ENCODE measurements at places on chromosomes 4 and X. TPM values are rescaled to one million over a fixed set of nuclear protein-coding genes. Genes with fewer than 3 reads are reported as not detected.

- no peak for DNase-seq
These were observed 581 bp upstream of the FAM114A1 start for GRCh38 chr4:38866973-38867477.

DNA sequence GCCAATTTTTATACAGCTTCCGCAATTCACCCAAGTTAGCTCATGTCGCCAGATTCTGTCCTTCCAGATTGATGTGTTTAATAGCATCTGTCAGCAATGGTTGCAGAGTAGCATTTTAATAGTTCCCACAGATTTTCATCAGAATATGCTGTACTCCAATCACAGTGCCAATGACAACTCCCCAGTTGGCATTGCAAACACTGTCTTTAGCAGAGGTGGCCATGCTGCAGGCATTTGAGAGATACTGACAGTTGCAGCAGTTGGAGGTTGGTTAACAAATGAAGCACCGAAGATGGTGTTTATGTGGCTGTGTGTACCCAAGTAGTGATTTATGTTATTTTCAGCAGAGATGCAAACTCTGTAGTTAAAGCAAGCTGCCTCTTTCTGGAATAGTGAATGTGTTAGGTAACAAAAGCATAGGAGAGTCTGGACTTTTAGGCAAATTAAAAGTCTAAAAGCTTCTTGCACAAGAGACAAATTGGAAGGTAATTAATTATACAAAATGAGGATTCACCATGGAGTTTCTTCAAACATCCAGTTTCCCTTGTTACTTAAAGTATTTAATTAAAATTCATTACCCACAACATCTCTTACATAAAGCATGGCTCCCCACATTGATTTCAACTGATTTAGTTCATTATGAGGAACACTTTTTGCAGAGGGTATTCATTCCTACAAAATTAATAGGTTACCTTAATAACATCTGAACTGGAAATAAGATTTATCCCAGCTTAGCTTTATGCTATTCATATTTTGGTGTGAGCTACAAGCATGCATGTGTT lies 65.2 kb downstream of the PARM1 start:
- DNase-seq: no peak

GRCh38 chr4:17932041-17932440 lies 89.5 kb downstream of the LCORL start:
- DNase-seq: no peak

- no peak for DNase-seq
These were observed 123.2 kb downstream of the PABPC4L start for GRCh38 chr4:134078230-134078914.

- peak; percentile 68 for DNase-seq
These were observed 1.4 kb upstream of the CORIN start for GRCh38 chr4:47839259-47839658.

- no peak for DNase-seq
These were observed 7.7 kb downstream of the RNF212 start for GRCh38 chr4:1105662-1106061.

DNA sequence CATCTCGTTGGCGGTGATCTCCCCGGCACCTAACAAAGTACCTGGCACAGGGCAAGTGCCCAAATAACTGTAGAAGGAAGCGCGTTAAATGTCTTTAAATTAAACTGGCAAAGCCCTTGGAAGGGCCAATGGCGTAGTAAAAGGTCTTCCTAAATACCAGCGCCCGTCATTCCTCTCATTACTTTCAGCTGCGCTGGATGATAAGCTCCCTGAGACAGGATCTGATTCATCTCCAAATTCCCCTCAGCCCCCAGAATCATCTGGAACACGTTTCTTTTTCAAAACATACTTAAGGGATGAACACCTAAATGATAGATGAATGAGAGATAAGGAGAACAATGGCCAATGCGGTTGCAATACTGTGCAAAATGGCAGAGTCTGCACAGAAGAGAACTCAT lies 95.1 kb downstream of the AFAP1 start:
- peak; percentile 99 for DNase-seq

DNA sequence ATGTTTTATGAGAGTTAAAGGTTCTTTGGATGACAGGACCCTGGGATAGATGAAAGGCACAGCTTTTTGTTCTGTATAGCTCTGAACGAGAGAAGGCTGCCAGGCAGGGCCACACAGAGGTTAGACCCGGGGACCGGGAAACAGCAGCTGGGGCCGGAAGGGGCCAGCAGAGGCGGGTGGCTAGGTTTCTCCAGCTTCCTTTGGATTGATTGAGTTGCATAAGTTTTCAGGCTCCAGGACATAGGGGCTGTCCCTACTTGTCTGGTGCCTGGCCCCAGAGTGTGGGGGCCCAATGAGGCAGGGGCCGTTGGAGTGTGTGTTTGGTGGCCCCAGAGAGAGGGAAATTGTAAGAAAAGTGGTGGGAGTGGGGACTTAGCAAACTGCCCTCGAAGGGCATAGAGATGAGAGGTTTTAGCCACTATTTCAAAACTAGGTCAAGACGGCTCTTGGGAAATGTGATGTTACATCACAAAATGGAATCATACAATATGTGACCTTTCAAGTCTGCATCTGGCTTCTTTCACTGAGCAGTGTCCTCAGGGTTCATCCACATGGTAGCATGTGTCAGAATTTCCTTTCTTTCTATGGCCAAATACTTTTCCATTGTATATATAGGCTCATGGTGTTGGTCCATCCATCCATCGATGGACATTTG lies 3.7 kb downstream of the ZFP92 start:
- peak; percentile 2 for DNase-seq

- DNase-seq: no peak
These were observed 10.7 kb upstream of the SPCS3 start for GRCh38 chr4:176309046-176309445.

FANCB gene
- 12.7 TPM for total RNA-seq

PNMA5 gene
- total RNA-seq: not detected

C4orf54 gene
- total RNA-seq: 0.08 TPM

SSX2B gene
- total RNA-seq: not detected

RIPPLY1 gene
- not detected for total RNA-seq
